ENCODE measurements at places on chromosomes 13 and 19.

GRCh38 chr19:50322931-50323781 lies 6.0 kb downstream of the KCNC3 start:
- H3K4me1 ChIP-seq, result peaks cover 4% of the 10 kb centered on the region
- DNase-seq, result no peak
- H3K36me3 ChIP-seq, result no peaks in the 10 kb centered on the region
- H3K27me3 ChIP-seq, result peaks cover 22% of the 10 kb centered on the region

DNA sequence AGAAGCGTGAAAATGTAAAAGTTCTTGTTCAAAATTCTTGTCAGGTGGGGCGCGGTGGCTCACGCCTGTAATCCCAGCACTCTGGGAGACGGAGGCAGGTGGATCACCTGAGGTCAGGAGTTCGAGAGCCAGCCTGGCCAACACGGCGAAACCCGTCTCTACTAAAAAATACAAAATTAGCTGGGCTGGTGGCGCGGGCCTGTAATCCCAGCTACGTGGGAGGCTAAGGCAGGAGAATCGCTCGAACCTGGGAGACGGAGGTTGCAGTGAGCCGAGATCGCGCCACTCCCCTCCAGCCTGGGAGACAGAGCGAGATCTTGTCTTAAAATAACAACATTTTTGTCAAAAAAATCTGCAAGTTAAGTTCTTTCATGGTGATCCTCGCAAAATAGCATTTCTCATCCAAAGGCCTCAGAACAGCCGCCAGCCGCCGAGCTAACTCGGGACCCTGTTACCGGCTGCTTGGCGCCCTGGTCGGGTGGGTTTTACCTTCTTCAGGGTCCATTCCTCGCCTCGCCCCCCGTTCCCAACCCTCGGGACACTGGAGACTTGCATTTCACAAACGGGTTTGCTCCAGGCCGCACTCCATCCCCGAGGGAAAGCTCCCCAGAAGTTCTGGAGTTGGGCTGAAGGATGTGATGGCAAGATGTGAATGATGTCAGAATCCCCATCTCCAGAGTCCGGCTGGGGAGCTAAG lies 1.6 kb downstream of the LATS2 start:
- peak overlapping the region; percentile 62 for H3K27ac ChIP-seq
- peak overlapping the region; percentile 91 for H3K4me3 ChIP-seq
- H3K4me1 ChIP-seq, result peaks cover 15% of the 10 kb centered on the region

DNA sequence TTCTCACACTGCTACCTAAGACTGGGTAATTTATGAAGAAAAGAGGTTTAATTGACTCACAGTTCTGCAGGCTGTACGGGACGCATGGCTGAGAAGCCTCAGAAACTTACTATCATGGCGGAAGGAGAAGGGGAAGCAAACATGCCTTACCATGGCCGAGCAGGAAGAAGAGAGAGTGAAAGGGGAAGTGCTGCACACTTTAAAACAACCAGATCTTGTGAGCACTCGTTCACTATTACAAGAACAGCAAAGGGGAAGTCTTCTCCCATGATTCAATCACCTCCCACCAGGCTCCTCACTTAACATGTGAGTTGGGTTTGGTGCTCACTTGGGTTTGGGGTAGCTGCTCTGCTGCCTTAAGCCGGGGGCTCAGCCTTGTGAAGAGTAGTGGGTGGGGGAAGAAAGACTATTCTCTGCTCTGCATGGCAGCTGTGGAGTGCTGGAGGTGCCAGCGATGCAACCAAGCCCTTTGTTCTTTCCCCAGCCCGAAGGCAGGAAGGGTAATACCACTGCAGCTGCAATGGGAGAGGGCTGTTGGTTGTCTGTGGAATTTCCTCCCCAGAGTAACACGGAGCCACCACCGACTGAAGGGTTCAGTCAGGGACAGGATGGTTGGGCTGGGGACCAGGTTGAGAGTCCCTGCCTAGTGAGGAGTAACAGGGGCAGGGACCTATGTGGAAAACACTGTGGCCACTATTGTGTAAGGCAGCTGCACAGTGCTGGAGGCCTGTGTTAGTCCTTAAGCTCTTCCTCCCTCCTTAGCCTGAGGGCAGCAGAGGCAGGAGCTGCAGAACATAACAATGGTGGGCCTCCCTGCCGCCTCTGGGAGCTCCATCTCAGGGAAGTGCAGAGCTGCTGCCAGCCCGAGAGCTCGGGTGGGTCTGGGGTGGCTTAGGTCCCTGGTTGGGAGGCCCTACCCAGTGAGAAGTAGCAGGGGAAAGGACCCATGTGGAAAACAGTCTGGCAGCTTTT lies 1262.5 kb downstream of the EFNB2 start:
- H3K36me3 ChIP-seq, result no peaks in the 10 kb centered on the region
- no peaks in the 10 kb centered on the region for H3K4me1 ChIP-seq
- no peaks in the 10 kb centered on the region for H3K27me3 ChIP-seq
- H3K4me3 ChIP-seq, result no peak overlapping the region
- peak; percentile 2 for DNase-seq

- DNase-seq, result no peak
- peaks cover 46% of the 10 kb centered on the region for H3K27me3 ChIP-seq
- no peak overlapping the region for H3K27ac ChIP-seq
- H3K36me3 ChIP-seq, result no peaks in the 10 kb centered on the region
- no peak overlapping the region for H3K4me3 ChIP-seq
Measured at GRCh38 chr19:47028195-47028601, 8.6 kb downstream of the NPAS1 start.

DNA sequence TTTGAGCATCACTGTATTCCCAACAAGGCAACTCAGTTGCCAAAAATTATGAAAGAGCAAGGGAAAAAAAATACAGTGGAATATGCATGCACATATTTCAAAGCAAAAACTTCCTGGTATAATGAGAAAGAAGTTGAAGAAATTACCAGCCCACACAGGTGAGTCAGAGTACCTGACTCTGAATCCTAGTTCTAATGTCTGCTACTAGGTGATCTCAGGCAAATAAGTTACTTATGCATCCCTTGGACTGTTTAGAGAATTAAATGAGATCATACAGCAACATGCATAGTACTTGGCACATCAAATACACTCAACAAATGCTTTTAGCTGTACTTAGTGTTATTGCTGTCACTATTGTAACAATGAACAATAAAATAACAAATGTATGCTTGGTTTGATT lies 144.9 kb downstream of the MIPEP start:
- H3K4me1 ChIP-seq, result peaks cover 4% of the 10 kb centered on the region
- no peak for DNase-seq
- no peak overlapping the region for H3K27ac ChIP-seq
- H3K27me3 ChIP-seq, result no peaks in the 10 kb centered on the region
